ENCODE measurements at places on chromosomes 1 and 21. TPM values are rescaled to one million over a fixed set of nuclear protein-coding genes. Genes with fewer than 3 reads are reported as not detected.

- DNase-seq, result no peak
Measured at GRCh38 chr1:14952626-14953314, 200.8 kb upstream of the TMEM51 start.

Gene CENPL
- total RNA-seq, result 24.3 TPM

- DNase-seq, result no peak
Measured at GRCh38 chr1:52305417-52306226, 60.4 kb downstream of the CC2D1B start.

DNA sequence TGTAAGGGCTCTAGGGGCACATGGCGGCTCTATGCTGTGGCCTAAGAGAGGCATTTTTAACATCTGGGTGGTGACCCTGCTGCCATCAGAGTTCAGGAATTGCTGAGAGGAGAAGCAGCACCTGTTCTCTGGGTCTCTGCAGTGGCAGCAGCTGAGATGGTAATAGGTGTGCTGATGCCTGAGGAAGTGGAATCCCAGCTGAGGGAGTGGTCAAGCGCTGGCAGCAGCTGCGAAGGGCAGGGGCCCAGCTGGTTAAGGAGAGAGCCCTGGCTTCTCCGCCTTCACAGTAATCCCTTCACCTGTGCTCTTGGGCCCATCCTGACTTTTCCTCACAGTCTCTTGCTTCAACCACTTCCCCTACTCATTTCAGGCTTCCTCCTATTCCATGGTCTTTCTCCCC is 39.8 kb downstream of the GJA5 start:
- no peak for DNase-seq

Gene SLC19A2
- total RNA-seq, result 12.6 TPM

- DNase-seq, result no peak
Measured at GRCh38 chr1:3630914-3631313, 6.1 kb downstream of the TPRG1L start.

Gene TMEM35B
- 3.9 TPM for total RNA-seq

- DNase-seq, result no peak
Measured at GRCh38 chr21:26833460-26833939, 11.7 kb downstream of the ADAMTS1 start.

DNA sequence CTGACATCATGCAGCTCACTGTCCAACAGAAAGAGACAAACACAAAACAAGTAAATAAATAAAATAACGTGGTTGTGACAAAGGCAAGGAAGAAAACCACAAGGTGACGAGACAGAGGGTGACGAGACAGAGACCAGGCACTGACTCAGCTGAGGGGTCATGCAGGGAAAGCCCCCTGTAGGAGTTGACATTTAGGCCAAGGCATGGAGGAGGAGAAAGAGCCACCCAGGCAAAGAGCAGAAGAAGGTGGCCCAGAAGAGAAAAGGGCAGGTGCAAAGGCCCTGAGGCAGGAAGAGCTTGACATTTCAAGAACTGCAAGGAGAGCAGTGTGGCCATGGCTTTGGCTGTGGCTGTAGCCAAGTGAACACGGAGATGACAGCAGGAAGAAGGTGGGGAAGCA is 65.1 kb upstream of the ID3 start:
- DNase-seq, result no peak

Gene TIE1
- 2.2 TPM for total RNA-seq

DNA sequence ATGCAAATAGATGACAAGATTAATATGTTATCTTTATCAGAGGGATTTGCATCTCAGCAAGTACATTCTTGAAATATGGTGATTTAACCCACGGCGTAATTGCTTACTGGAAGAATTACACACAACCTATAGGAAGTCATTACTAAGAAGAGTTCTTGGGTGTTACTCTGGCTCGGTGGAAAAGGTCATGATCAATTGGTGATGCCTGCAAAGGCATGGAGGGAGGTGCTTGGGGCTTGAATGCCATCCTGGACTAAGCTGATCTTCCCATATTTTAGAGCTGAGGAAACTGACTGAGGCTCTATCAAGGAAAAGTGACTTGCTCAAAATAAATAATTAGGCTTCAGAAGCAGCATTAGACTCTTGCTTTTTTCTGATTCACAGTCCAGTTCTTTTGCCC is 137.5 kb upstream of the JUN start:
- DNase-seq, result no peak

GRCh38 chr1:10960411-10961299 is 51.8 kb upstream of the TARDBP start:
- peak; percentile 95 for DNase-seq

GRCh38 chr1:231690059-231690458 is 63.5 kb downstream of the DISC1 start:
- no peak for DNase-seq

DNA sequence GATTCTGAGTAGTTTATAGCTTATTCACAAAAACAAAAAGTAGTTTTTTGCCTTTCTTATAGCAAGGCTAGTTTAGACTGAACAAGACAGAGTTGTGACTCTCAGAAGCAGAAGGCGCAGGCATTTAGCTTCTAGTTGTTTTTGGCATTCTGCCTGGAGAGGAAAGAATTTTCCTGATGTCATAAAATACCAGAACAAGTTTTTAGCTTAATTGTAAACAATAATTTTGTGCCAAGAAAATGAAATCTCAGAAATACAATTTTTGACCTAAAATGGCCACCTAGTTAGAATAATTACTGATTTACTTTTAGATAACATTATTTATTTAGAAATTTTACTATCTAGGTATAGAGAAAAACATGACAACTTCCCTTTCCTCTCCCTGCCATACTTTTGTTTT is 1.0 kb downstream of the DNAJB4 start:
- no peak for DNase-seq

GRCh38 chr1:35558374-35559316 is 1.0 kb downstream of the NCDN start:
- DNase-seq, result peak; percentile 47

DNA sequence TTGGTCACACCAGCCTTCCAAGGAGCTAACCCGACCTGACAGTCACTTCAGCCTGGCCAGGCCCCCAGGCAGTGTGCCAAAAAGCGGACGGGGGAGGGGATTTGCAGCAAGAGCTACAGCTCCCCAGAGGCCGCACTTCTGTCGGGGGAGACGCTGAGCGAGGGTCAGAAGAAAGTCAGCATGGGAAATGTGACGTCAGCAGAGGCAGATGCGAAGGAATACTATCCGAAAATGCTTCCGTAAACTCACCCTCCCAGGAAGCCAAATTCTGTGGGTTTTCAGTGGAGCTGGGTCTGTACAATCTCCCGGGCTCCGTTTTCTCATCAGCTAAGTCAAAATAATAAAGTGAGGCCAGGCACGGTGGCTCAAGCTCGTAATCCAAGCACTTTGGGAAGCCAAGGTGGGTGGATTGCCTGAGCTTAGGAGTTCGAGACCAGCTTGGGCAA is 28.5 kb upstream of the ECE1 start:
- DNase-seq, result no peak

DNA sequence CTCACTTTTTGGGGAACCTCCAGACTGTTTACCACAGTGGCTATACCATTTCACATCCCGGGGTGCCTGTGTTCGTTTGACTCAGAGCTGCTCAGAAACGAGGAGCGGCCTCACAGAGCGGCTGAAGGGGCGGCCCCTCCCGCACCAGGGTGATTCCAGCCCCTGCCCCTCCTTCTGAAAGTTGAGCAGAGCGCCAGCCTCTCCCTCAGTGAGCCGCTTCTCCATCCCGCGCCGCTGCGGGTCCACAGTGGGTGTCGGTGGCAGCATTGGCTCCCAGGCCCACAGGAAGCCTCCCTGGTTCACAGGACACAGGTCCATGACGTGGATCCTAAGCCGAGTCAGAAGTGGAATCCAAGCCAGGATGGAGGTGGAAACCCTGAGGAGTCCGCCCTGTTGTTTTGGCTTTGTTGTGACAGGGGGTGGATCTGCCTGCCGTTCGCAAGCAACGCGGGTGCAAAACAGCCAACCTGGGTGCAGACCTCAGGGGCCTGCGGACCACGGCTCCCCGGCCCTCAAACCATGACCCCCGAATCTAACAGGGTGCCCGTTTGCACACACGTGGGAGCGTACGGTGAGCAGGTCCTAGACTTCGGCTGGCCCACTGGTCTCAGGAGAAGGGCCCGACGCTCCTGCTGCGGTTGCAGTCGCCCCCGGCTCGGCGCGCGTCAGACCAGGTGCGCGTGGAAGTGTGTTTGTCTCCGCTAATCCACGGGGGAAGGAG is 186.8 kb upstream of the ARHGEF16 start:
- DNase-seq, result no peak

GRCh38 chr1:23913212-23913880 is at the start of gene CNR2:
Gene CNR2, minus strand, starts transcription at chr1:23913362. Its CDS starts 37,745 bp downstream, at chr1:23875617.
- no peak for DNase-seq

Gene SFN
- 0.30 TPM for total RNA-seq

DNA sequence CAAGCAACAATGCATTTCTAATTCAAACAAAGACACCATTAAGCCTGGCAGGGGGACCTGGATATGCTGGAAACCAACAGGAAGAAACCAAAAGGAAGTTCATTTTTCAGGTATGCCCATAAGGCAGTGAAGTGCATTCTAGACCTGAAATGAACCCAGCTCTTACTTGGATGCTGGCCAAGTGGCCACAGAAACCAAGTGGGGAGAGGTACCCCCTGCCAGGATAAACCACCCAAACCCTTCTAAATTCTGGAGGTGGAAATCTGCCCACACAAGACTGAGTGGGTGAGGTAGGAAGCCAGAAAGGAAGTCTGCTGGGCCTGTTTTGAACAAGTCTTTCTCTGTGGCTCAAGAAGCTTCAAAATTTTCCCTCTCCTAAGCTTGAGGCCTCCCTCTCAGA is 2.6 kb downstream of the CD5L start:
- DNase-seq, result no peak

- DNase-seq, result no peak
Measured at GRCh38 chr1:115238336-115239147, 99.5 kb downstream of the NGF start.

GRCh38 chr21:29656504-29657239 is 283.1 kb downstream of the GRIK1 start:
- DNase-seq, result no peak

- DNase-seq, result no peak
Measured at GRCh38 chr21:38819051-38819718, 13.5 kb downstream of the ETS2 start.

GRCh38 chr1:204904228-204904810 is 33.7 kb downstream of the NFASC start:
- no peak for DNase-seq

DNA sequence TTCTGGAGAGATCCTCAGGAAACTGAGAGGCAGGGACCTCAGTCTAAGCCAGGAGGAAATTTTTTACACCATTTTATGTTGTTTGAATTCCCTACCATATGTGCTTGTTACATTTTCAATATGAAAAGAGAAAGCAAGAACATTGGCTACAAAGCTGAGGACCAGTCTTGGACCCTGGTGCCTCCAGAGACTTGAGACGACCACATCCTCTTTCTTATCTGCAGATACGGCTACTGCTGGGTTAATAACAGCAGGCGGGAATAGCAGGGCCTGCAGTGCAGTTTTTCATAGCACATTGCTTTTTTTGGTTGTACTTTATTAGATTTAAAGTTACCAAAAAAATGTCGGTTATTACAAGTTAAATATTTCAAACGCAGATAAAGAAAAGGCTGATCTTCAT is 3.9 kb downstream of the KDM4A start:
- DNase-seq, result no peak

GRCh38 chr1:217088521-217089284 is 365.5 kb upstream of the ESRRG start:
- DNase-seq, result no peak

- DNase-seq, result no peak
Measured at GRCh38 chr1:58107943-58108342, 438.6 kb downstream of the OMA1 start.

GRCh38 chr1:206456577-206457370 is 13.5 kb upstream of the IKBKE start:
- DNase-seq, result no peak

DNA sequence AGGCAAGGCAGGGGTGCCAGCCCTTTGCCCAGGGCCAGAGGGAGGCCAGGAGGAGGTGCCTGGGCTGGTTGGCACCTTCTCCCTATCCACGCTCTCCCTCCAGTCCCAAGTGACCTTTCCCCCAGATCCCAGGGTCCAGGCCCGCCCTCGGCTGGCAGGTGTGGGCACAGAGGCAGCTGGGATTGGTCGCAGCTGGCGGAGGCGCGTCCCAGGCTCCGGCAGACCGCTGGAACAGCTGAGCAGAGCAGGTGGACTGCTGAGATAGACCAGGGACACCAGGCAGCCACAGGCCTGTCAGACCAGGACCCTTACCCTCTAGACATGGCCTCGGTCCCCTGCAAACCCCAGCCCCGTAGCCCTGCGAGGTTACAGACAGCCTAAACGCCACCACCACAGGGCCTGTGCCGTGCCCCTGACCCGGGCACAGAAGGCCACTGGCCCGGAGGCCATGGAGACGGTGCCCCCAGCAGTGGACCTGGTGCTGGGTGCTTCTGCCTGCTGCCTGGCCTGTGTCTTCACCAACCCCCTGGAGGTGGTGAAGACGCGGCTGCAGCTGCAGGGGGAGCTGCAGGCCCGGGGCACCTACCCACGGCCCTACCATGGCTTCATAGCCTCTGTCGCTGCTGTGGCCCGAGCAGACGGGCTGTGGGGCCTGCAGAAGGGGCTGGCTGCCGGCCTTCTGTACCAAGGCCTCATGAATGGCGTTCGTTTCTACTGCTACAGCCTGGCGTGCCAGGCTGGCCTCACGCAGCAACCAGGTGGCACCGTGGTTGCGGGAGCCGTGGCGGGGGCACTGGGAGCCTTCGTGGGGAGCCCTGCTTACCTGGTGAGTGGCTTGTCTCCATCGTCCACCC is at the start of gene SLC25A34:
TSS of gene SLC25A34 (plus strand) at position 221 of the 854 bp plus-strand sequence. CDS start at position 449, 228 bp downstream.
- no peak for DNase-seq

- DNase-seq, result no peak
Measured at GRCh38 chr1:109816975-109817535, 53.3 kb upstream of the EPS8L3 start.

GRCh38 chr1:181592255-181592859 is 109.0 kb downstream of the CACNA1E start:
- no peak for DNase-seq

- no peak for DNase-seq
Measured at GRCh38 chr1:47985018-47985417, 12.2 kb downstream of the TRABD2B start.

Gene ECM1
- 5.5 TPM for total RNA-seq

DNA sequence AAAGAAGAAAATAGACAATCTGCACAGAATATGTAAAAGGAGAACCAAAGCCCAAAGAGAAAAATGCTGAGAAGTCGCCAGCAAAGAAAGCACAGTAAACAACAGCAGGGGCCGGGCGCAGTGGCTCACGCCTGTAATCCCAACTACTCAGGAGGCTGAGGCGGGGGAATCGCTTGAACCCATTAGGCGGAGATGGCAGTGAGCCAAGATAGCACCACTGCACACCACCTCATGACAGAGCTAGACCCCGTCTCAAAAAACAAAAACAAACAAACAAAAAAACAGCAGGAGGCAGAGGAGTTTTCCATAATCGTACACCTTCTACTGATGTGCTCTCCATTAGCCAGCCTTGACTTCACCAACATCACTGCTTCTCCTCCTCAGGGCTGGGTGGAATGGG is 153.2 kb downstream of the LYPLAL1 start:
- no peak for DNase-seq

DNA sequence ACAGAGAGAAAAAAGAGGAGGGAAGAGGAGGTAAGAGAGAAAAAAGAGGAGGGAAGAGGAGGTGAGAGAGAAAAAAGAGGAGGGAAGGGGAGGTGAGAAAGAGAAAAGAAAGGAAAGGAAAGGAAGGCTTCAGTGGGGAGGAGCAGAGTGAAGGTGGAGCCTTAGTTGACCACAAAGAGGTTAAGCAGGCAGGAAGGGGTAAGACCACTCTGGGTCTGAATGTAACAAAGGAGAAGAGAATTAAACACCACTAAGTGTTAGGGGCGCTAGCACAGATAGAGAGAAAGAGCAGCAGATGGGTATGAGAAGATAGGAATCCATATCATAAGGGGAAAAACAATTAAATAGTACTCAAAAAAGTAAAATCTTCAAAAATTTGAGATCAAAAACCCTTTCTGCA is 6.6 kb downstream of the PTPN14 start:
- DNase-seq, result no peak

Gene TMEM51
- total RNA-seq, result 6.7 TPM
